ENCODE measurements at places on chromosomes 2 and 18. TPM values are rescaled to one million over a fixed set of nuclear protein-coding genes. Genes with fewer than 3 reads are reported as not detected.

The EGR4 gene
- not detected for total RNA-seq

The REG3G gene
- not detected for total RNA-seq

The ACVR1C gene
- 0.18 TPM for total RNA-seq

GRCh38 chr2:178704876-178705275 is 102.3 kb downstream of the TTN start:
- no peaks in the 10 kb centered on the region for H3K36me3 ChIP-seq
- H3K27me3 ChIP-seq: no peaks in the 10 kb centered on the region
- H3K4me3 ChIP-seq: no peak overlapping the region

DNA sequence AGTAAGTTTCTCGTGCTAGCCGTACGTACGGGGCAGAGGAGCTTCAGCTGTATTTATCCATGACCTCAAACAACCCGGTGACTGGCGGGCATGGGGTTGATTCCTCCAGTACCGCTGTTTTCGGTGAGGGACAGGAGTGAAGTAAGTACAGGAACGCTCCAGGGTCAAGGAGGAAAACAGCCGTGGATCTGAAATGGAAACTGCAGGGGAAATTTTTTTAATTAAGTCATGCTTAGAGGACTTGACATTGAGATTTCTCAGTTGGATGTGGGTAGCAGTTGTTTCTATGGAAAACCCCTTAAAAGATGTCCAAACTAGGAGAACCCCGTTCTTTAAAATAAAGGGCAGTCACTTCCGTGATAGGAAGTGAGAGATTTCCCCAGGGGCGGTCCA is 1.2 kb downstream of the RAB12 start:
- H3K4me3 ChIP-seq: peak overlapping the region; percentile 99
- peaks cover 12% of the 10 kb centered on the region for H3K4me1 ChIP-seq
- DNase-seq: peak; percentile 19
- no peaks in the 10 kb centered on the region for H3K27me3 ChIP-seq
- H3K36me3 ChIP-seq: peaks cover 5% of the 10 kb centered on the region

GRCh38 chr18:3458952-3459853 is 9.2 kb downstream of the TGIF1 start:
- peak overlapping the region; percentile 27 for H3K27ac ChIP-seq
- no peak overlapping the region for H3K4me3 ChIP-seq
- DNase-seq: peak; percentile 74
- no peaks in the 10 kb centered on the region for H3K27me3 ChIP-seq
- H3K36me3 ChIP-seq: peaks cover 27% of the 10 kb centered on the region

DNA sequence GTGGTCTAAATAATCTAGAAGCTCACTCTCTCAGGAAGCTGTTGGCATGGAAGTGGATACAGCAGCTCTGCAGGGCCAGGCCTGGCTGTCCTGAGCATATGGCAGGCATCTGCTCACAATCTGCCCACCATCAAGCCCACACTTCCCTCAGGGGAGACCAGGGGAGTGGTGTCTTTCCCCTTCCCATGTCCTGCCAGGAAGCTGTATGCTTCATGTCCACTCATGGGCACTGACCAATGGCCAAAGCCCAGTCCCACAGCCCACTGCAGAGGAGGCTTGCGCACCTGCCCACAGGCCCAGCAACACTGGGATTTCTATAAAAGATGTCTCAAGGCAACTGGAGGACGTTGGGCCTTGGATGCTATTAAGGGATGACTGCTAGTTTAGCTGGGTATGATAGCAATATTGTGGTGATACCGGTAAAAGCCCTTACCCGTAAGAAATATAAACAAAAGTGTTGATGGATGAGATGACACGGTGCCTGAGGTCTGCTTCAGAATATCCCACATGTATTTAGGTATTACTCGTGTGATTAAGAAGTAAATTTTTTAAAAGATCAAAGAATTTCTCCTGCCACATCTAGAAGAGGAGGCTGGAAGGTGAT is 106.7 kb upstream of the CTDP1 start:
- H3K36me3 ChIP-seq: no peaks in the 10 kb centered on the region
- peaks cover 35% of the 10 kb centered on the region for H3K4me1 ChIP-seq
- H3K4me3 ChIP-seq: no peak overlapping the region
- no peaks in the 10 kb centered on the region for H3K27me3 ChIP-seq

DNA sequence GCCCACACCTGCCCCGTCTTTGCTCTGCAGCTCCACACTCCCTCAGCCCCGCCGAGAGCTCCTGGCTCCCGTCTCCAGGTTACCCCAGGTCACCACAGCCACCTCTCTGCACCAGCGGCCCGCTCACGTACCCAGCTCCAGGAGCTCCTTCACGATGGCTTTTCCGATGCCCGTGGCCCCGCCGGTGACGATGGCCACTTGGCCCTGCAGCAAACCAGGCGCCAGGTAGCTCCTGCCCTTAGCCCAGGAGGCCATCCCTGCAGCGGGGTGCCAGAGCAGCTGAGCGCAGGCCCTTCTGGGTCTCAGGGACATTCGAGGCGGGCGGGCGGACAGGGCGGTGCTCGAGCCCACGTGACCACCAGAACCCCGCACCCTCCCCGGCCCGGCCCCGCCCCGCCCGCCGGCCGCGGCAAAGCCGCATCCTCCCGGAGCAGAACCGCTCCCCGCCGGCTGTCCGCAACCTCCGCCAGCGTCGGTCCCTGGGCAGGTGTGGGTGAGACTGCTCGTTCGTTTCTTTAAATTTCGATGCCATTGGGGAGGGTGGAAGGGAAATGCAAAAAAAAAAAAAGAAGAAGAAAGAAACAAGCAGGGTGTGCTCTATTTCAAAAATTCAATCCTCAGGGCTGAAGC is at the start of the genes PECR and TMEM169:
Gene PECR (minus strand): TSS at position 323 of the 630 bp plus-strand sequence. CDS start 68 bp downstream, at position 255.
Gene TMEM169 (plus strand): TSS at position 433 of the 630 bp plus-strand sequence. CDS start 14,045 bp downstream, outside the sequence.
- DNase-seq: peak; percentile 34
- 0 out of 2 replicates have a peak, but pooled peaks cover 2% of the 10 kb centered on the region for H3K4me1 ChIP-seq
- H3K4me3 ChIP-seq: peak within 1 kb of the TSS; percentile 95
- H3K27ac ChIP-seq: peak within 1 kb of the TSS; percentile 33
- H3K36me3 ChIP-seq: no peaks in the 10 kb centered on the region

DNA sequence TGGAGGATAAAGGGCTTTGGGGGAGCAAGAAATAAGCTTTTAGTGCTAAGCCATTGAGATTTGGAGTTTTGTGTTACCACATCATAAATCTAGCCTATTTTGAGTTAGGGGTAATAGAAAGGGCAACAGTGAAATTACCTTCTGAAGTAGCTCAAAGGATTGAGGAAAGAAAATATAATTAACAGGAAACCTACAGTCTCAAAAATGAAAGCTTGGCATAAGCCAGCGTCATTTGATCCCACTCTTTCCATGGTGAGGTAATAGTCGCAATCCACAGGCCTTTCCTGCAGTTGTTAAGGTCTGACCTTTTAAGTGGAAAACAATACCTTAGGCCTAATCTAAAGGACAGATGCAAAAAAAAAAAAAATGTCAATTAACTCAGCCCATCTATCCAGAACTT is 182.7 kb downstream of the UXS1 start:
- no peaks in the 10 kb centered on the region for H3K4me1 ChIP-seq
- H3K27ac ChIP-seq: no peak overlapping the region
- H3K27me3 ChIP-seq: peaks cover 2% of the 10 kb centered on the region
- DNase-seq: no peak
- H3K36me3 ChIP-seq: no peaks in the 10 kb centered on the region
